ENCODE measurements at places on chromosomes 1 and 21.
A peak's percentile ranks its signal among the peaks of the same experiment; 100 is the strongest.

DNA sequence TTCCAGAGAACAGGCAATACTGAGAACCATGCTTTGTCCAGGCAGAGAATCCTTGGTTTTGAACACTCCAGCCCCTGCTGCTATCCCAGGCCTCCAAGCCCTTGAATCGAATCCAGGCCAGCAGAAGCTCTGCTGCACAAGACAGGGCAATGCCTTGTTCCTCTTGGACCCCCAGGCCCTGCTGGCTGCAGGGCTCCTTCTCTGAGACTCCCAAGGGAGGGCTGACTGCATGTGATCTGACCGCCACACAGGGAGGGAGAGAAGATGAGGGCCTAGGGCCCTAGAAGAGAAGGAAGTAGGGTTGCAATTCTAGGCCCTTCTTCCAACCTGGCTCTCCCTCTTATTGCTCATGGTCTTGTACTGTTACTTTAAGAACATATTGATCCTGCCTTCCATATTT lies 160.6 kb upstream of the EDN2 start:
- no peak for DNase-seq

GRCh38 chr1:22124592-22125229 lies 18.2 kb downstream of the WNT4 start:
- no peak for DNase-seq

GRCh38 chr1:170885551-170885950 lies 49.8 kb upstream of the MROH9 start:
- DNase-seq: no peak

DNA sequence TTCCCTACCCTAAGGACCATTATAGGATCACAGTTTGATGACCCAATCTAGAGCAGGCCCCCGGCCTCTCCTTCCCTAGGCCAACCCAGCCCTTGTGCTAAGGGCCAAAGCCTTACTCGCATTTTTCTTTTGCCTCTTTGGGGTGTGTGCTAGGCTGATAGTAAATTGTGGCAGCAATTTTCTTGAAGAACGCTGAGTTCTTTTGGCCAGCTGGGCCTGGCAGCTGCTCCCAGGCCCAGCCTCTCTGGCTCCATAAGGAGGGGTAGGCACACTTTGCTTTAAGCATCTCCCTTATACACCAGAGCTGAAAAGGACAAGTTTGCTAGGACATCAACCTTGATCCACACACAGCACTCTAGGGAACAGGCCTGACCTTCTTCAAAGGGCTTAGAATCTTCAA lies 4.2 kb downstream of the OLFML2B start:
- peak; percentile 40 for DNase-seq

DNA sequence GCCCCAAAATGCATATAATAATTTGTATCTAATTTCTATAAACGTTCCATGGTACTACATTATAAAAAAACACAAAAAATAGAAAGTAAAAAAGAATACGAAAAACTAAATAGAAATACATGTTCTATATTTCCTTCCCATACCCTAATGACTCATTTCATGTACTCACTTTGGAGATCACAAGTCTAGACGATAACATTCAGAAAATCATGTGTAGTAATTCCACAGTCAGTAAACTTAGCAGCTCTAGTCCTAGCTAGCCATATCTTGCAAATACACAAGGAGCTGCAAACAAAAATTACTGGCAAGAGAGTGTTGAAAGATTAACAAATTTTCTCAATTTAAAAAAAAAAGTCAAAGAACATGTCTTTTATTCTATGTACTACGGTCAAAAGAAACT lies 1.4 kb downstream of the GOLPH3L start:
- DNase-seq: no peak

- DNase-seq: peak; percentile 45
Measured at GRCh38 chr1:53593758-53594380, 134.7 kb downstream of the DMRTB1 start.

GRCh38 chr1:152110860-152111514 lies 4.3 kb downstream of the TCHH start:
- DNase-seq: peak; percentile 59

DNA sequence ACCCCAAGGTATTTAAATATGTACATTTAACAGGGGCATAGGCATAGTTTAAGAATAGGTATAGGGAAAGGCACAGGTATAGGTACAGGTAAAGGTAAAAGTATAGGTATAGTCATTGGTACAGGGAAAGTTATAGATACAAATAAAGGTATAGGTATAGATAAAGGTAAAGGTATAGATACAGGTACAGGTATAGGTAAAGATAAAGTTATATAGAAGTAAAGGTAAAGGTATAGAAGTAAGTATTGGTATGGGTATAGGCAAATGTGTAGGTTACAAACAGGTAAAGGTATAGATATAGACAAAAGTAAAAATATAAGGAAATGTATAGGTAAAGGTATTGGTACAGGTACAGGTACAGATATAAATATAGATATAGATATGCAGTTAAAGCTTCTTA lies 137.2 kb downstream of the PCNX2 start:
- DNase-seq: no peak

GRCh38 chr1:84206375-84206774 lies 62.3 kb downstream of the PRKACB start:
- DNase-seq: no peak

DNA sequence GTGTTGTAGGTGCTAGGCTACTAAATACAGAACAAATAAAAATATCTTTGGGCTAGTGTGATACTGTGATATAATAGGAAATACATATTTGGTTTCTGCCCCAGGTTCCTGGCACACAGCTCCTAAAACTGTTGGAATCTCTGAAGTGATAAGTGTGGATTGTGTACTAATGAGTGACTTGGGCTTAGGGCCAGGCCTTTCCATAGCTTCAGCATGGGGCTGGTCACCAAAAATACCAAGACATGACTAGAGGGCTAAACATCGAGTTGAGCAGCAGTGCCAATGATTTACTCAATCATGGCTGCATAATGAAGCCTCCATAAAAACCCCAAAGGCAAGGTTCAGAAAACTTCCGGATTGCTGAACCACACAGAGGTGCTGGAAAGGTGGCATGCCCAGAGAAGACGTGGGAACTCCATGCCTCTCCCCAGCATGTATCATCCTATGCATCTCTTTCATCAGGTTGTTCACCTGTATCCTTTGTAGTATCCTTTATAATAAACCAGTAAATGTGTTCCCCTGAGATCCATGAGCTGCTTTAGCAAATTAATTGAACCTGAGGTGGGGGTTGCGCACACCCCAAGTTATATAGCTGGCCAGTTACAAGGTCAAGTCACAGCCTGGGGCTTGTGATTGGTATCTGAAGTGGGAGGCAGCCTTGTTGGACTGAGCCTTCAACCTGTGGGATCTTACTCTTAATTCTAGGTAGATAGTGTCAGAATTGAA lies 51.6 kb downstream of the ZMYM4 start:
- no peak for DNase-seq

GRCh38 chr1:220928725-220929300 lies 49.6 kb downstream of the HLX start:
- no peak for DNase-seq

DNA sequence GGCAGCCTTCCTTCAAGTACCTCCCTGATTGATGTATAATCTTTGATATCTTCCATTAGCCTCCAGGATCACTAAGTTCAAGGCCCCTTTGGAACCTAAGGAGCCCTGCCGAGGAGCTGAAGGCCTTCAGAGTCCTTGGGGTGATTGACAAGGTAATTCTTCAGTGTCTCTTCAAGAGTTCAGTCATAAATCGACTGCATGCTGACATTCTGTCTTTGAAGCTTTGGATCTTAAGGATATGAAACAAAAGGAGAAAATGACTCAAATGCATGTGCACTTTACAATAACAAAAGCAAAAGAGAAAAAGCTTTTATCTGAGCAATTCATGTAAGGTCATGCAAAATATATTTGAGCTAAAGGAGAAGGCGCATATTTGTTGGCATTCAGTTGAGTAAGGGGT lies 125.3 kb downstream of the RPS6KC1 start:
- no peak for DNase-seq

DNA sequence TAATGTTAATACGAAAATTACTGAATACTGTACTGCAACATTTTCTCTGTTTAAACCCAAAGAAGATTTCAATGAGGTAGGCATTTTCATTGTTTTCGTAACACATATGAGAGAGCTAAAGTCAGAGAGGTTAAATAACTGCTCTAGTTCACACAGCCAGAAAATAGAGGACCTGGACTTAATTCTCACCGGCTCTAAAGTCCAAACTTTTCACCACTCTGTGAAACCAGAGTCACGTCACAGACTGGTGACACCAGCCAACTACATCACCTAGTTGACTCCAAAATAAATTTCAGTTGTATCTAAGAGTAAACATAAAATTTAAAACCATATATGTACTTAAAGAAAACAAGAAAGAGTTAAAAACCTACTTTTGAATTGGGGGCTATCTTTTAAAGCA lies 146.7 kb downstream of the FCRL5 start:
- no peak for DNase-seq

GRCh38 chr1:109158433-109158832 lies 44.5 kb downstream of the ELAPOR1 start:
- no peak for DNase-seq

GRCh38 chr1:63728611-63729226 lies 45.1 kb upstream of the ROR1 start:
- no peak for DNase-seq

- DNase-seq: no peak
Measured at GRCh38 chr1:60025552-60025951, 48.0 kb downstream of the C1orf87 start.

- DNase-seq: no peak
Measured at GRCh38 chr1:85884372-85885035, 176.3 kb upstream of the ZNHIT6 start.

- DNase-seq: no peak
Measured at GRCh38 chr1:12502336-12503109, 115.5 kb downstream of the DHRS3 start.

- no peak for DNase-seq
Measured at GRCh38 chr1:66704177-66704875, 47.9 kb upstream of the DYNLT5 start.

DNA sequence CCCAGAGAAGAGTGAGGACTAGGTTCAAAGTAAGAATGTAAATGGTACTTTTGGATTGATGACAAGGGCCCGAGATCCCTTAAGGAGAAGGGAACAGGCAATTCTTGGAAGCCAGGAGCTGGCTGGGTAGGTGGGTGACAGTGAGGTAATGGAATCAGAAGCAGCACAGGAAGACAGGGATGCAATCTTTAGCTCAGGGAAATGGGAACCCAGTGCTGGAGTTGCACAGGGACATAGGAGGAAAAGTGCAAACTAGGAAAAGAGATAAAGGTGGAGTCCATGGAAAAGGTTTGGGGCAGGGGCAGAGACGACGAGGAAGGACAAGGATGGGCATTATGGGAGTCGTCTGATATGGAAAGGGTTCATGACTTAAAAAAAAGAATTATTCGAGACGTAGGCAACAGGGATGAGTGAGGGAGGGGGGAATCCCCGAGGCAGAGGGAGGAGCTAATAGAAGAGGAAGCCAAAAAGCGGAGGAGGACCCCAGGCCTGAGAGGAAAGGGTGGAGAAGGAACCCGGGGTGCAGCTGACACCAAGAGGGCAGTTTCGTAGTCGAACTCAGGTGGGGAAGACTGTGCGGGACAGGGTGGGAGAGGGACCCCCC lies 495 bp downstream of the PI4KB start:
- DNase-seq: no peak
